ENCODE measurements at places on chromosomes 2 and 18. TPM values are rescaled to one million over a fixed set of nuclear protein-coding genes. Genes with fewer than 3 reads are reported as not detected.
A peak's percentile ranks its signal among the peaks of the same experiment; 100 is the strongest.

DNA sequence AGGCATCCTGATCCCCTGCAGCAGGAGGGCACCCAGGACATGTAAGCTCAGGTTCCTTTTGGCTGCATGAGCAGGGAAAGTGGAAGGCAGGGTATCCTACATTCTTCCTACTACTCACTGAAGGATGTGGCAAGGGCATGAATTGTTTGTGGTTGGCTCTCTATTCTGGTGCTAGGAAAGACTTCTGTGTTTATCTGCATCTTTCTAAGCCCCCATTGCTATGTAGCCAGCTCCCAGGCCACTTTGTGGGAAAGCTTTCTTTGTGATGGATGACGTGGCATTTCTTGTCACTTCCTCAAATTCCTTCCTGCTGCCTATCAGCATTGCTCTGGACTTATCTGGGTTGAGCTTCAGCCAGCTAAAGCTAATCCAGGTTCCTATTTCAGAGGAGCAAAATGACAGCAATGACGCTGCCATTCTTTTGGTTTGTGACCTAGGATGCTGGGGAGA, 46.2 kb downstream of the MEIS1 start:
- no peaks in the 10 kb centered on the region for H3K27me3 ChIP-seq
- no peaks in the 10 kb centered on the region for H3K36me3 ChIP-seq
- no peak for DNase-seq
- no peak overlapping the region for H3K27ac ChIP-seq
- no peak overlapping the region for H3K4me3 ChIP-seq
- H3K4me1 ChIP-seq: no peaks in the 10 kb centered on the region

DNA sequence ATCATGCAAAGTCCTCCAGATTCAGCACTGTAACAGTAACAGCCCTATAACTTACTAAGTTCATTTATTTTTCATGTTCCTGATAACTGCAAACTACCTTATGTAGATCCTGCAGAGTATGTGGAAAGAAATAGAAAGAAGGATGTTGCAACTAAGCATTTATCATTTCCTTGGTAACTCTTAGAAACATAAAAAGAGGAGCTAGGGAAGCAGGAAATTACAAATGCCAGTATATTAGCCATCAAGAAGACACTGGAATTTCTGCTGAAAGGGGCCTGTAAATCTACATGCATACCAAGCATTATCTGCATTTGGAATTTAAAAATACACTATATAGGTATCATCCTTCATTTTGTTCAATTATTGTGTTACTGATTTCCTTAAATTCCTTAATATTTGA, 66.8 kb downstream of the PDE11A start:
- H3K4me1 ChIP-seq: no peaks in the 10 kb centered on the region
- no peak for DNase-seq
- no peak overlapping the region for H3K27ac ChIP-seq
- no peaks in the 10 kb centered on the region for H3K36me3 ChIP-seq

Gene UPP2
- not detected for total RNA-seq

Gene GPC1
- 6.2 TPM for total RNA-seq

Gene ASB18
- total RNA-seq: not detected

- H3K4me3 ChIP-seq: no peak overlapping the region
- peak overlapping the region; percentile 55 for H3K27ac ChIP-seq
- H3K36me3 ChIP-seq: no peaks in the 10 kb centered on the region
These were observed 218.1 kb downstream of the CAMKMT start for GRCh38 chr2:44579837-44580230.

DNA sequence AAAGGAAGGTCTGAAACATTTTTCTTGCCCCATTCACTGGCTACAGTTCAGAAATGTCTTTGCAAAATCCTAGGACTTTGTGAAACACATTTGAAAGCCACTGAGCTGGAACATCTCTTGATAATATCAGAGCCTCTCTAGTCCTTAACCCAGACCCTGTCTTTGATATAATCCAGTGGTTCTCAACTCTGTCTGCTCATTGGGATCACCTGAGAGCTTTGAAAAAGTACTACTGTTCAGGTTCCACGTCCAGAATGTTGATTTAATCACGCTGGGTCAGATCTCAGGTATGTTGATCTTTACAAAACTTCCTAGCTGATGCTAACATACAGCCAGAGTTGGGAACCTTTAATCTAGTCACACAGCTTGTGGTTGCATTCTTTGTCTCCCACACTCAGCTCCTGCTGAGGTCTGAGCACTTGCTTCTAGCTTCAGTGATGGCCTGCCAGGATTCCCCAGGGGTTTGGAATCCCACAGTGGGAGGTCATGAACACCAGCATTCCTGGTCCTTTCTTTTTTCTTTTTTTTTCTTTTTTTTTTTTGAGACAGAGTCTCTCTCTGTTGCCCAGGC, 262.7 kb downstream of the SETBP1 start:
- no peaks in the 10 kb centered on the region for H3K36me3 ChIP-seq
- no peak overlapping the region for H3K4me3 ChIP-seq
- DNase-seq: no peak
- peaks cover 6% of the 10 kb centered on the region for H3K27me3 ChIP-seq
- no peak overlapping the region for H3K27ac ChIP-seq

Gene C18orf54
- total RNA-seq: 10.4 TPM

- DNase-seq: no peak
- no peaks in the 10 kb centered on the region for H3K4me1 ChIP-seq
- no peaks in the 10 kb centered on the region for H3K27me3 ChIP-seq
These were observed 1096.6 kb downstream of the TSN start for GRCh38 chr2:122851972-122852531.

DNA sequence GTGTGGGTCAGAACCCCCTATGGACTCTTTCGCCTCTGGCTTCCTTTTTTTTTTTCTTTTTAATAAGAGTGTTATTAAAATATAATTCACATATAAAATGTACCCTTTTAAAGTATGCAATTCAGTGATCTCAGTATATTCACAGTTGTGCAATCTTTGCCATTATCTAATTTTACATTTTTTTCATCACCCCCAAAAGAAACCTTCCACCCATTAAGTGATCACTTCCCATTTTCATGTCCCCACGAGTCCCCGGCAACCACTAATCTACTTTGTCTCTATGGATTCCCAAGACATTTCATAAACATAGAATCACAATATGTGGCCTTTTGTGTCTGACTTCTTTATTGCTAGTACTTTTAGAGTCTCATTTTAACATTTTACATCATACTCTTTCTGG, 38.7 kb upstream of the ANXA4 start:
- peaks cover 10% of the 10 kb centered on the region for H3K4me1 ChIP-seq
- no peak overlapping the region for H3K27ac ChIP-seq
- H3K36me3 ChIP-seq: no peaks in the 10 kb centered on the region
- H3K27me3 ChIP-seq: peaks cover 1% of the 10 kb centered on the region

Gene PRSS56
- total RNA-seq: not detected

DNA sequence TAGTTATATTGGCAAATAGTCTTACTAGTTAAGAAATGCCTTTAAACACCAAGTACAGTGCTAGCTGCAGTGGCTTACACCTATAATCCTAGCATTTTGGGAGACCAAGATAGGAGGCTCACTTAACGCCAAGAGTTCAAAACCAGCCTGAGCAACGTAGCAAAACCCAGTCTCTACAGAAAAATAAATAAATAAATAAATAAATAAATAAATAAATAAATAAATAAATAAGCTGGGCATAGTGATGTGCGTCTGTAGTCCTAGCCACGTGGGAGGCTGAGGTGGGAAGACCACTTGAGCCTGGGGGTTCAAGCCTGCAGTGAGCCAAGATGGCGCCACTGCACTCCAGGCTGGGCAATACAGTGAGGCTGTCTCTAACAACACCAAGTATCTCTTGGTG, 158.6 kb upstream of the ALPP start:
- DNase-seq: no peak
- no peaks in the 10 kb centered on the region for H3K36me3 ChIP-seq
- no peak overlapping the region for H3K4me3 ChIP-seq
- H3K27me3 ChIP-seq: no peaks in the 10 kb centered on the region
- no peak overlapping the region for H3K27ac ChIP-seq

DNA sequence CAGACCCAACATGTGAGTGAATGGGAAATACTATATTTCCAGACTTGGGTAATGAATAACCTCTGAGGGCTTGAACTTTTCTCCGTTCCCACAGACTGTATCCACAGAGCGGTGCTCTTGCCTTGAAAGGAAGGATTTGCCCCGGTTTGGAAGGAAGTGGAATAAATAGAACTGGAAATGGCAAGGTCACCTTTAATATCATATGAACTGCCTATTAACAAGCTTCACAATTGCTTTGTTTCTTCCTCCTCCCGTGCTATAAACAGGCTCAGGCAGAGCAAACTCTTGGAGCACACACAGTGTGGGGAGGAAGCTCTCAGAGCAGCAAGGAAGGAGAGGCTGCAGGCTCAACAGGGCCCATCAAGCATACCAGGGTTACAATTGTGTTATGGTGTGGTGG, 28.5 kb upstream of the DARS1 start:
- no peak for DNase-seq
- peaks cover 5% of the 10 kb centered on the region for H3K4me1 ChIP-seq
- H3K27me3 ChIP-seq: no peaks in the 10 kb centered on the region
- peaks cover 8% of the 10 kb centered on the region for H3K36me3 ChIP-seq
- H3K27ac ChIP-seq: no peak overlapping the region

Gene ANKMY1
- total RNA-seq: 21.9 TPM

DNA sequence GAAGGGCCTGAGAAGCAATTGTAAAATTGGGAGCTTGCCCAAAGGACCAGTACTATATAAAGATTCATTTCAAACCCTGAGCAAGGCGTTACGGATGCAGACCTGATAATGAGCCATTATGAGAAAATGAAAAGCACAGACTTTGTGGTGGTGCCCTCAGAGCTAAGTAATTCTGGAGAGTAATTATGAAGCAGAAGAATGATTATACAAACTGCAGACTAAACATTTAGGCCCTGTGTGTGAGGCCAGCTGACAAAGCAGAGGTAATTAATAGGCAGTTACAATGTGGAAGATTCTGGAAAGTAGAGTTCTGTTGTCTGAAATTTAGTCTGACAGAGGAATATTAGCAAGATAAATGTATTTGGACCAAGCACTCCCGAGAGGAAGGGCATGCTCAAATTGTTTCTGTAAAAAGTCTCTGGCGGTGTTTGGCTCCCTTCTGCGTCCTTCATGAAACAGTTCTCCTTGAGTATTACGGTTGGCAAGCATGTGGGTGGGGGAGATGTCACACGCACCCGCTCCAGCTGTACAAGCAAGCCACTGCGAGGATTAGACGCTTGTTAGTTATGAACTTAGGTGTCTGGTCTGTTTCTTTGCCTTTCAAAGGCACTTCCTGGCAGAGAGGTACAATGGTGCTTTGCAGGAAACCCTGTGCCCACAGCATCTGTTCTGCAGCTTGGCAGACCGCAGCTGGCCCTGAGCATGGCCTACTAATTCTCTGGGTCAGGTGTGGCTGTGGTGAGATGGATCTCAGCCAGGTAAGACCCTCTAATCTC, 45.5 kb downstream of the CDC42EP3 start:
- peak overlapping the region; percentile 78 for H3K27ac ChIP-seq
- DNase-seq: no peak
- no peak overlapping the region for H3K4me3 ChIP-seq
- H3K27me3 ChIP-seq: no peaks in the 10 kb centered on the region
- peaks cover 7% of the 10 kb centered on the region for H3K36me3 ChIP-seq

DNA sequence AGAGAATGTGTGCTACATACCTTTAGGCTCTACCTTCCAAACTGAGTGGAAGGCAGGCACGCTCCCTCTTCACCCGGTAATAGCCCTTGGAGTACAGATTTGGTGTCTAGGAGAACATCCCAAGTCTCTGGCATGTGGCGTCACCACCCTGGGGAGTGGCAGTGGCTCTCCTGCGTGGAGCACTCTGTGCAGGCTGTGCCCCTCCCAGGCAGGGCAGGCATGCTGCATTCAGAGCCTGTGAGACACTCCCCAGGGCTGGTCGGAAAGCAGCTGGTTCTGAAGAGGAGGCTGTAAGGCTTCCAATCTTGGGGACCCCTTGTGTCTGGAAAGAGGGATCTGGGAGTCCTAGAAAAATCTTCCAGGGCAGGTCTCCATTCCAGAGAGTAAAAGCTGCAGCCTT, 193.3 kb downstream of the ANKRD30B start:
- no peaks in the 10 kb centered on the region for H3K36me3 ChIP-seq
- no peak overlapping the region for H3K4me3 ChIP-seq
- H3K4me1 ChIP-seq: no peaks in the 10 kb centered on the region
- DNase-seq: no peak
- no peaks in the 10 kb centered on the region for H3K27me3 ChIP-seq
- H3K27ac ChIP-seq: no peak overlapping the region

DNA sequence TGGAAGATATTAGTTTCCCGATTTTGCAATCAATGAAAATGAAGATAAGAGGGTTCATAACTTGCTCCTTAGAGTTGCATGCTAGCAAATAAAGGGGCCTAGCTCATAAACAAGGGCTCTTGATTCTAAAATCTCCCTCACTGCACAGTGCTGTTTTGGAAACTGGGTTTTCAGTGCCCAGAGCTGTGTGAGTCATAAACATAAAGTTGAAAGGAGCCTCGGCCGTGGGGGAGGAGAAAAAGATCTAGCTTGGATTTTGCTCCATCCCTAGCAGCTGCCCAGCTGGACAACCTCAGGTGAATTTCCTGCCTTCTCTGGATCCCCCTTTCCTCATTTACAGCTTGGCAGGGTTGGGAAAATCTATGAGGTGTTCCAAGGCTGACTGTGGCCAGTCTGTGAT, 42.5 kb downstream of the LYPD1 start:
- no peak overlapping the region for H3K27ac ChIP-seq
- no peak overlapping the region for H3K4me3 ChIP-seq
- H3K36me3 ChIP-seq: no peaks in the 10 kb centered on the region
- no peaks in the 10 kb centered on the region for H3K4me1 ChIP-seq
- no peak for DNase-seq

DNA sequence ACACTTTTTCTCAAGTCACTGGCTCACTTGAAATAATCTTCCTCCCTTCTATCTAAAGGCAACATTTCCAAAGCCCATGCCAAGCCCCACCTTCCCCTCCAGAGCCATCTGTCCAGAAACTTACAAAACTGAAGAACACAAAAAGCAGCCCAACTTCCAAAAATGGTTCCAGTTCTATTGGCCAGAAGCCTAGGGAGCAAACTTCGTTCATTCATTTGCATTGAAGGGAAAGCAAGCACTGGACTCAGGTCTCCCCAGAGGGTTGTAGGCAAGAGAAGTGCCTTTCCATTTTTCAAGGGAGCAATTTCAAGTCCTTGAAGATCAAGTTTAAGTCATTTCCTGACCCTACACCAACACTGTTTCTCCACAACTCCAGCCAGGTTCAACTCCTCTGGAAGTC, 585.0 kb downstream of the BCL11A start:
- DNase-seq: no peak
- no peaks in the 10 kb centered on the region for H3K36me3 ChIP-seq
- no peaks in the 10 kb centered on the region for H3K27me3 ChIP-seq
- H3K4me1 ChIP-seq: no peaks in the 10 kb centered on the region
- H3K27ac ChIP-seq: no peak overlapping the region
- H3K4me3 ChIP-seq: no peak overlapping the region

All from activated T-helper 1 cell treated with anti-CD3 and anti-CD28 coated beads, Interleukin-12 subunit alpha, Interleukin-12 subunit beta, Interleukin-2, Interleukin-4 antibody, amounts not matched to agents 30 ng/mL and 10 ng/mL and 1 ng/mL, durations not matched to agents 14 hours and 24 hours and 36 hours (primary cell).